HS-27A (cell line): ENCODE measurements at places on chromosomes 13 and 19.
A peak's percentile ranks its signal among the peaks of the same experiment; 100 is the strongest.

- no peak for DNase-seq
Observed at GRCh38 chr13:19266979-19267378, 85.4 kb upstream of the TUBA3C start.

DNA sequence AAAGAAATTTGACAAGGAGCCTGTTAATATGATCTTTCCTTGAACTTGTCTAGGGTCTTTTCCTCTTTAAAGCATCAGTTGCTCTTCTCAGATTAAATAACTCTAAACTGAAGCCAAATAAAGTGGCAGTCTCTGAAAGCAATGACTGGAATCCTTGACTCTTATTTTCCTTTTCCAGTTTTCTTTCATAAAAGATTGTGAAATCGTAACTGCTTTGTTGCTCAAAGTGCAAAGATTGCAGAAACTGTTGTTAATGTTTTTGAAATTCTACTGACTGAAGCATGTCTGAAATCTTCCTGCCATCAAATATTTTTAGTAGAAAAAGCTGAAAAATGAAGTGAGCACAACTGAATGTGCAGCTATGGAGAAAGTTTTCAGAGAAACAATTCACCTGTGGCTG, 1.9 kb downstream of the NHLRC3 start:
- DNase-seq, result no peak

DNA sequence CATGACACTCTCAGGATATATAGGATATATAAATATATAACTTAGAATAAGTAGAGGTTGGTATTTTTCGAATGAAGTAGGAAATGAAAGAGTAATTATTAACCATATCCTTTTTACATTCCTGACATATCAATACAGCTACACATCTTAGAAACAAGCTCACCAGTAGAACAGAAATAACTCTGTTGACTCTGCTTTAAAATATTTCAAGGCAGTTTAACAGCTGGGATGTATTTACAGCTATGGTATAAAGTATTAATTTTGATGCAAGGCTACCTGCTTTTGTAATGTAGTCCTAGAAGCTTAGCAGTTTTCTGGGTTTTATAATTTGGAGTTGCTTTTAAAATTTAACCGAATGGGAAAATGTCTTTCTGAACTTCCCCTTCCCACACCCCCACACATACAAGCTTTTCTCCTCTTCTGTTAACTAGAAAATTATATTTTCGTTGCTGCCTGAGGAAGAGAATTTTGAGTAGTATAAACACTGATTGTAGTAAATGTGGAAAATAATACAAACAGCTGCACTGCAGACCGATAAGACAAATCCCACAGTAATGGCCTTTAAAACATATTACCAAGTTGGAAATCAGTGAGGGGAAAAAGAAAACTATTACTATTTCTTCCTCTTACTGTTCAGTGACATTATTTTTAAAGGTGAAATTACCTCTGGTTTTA, 147.7 kb downstream of the GGACT start:
- peak; percentile 33 for DNase-seq

DNA sequence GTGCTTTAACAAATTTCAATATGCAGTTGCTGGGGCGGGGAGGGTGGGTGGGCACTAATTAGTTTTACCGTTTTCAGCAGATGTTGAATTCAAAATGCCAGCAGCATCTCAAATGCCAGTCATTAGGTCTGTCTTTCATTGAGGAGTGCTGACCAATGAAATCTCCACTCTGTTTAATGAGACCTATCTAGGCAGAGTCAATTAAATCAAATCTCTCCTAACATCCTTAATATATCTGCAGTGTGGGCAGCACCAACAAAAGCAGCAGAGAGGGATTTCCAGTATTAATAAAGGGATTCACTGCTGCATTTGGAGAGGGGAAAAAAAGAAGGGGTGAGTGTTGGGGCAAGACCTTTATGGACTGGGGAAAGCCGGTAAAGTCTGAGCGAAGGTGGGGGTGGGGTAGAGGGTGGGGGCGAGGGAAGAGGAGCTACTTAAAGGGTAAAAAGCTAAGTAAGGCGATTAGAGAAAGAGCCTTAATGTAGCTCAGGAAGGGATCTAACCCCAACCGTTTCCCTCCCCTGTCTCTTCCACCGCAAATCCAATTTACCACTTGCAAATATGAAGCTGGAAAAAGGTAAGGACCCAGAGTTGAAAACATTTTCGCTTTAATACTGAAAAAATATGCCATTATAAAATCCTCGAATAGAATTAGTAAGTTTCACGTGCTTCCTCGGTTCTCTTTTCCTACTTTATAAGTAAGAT, 4.5 kb downstream of the SLITRK1 start:
- no peak for DNase-seq

DNA sequence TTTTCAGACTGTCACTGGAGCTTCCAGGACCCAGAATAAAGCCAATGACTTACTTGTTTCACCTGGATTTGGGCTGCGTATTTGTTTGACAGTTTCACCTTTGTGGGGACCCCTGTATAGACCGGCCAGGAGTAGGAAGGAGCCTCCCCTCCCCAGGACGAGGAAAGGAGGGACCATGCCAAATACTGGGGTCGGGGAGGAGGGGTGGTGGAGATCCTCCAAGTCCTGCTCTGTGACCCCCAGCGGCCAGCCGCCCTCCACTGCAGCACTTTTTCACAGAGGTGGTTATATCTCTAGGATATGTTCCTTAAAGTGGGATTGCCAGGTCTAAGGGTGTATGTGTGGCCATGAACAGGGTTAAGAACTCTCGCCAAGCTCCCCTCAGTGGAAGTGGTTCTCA, 25.7 kb upstream of the ZNF492 start:
- no peak for DNase-seq

GRCh38 chr19:48365602-48366001, 1.4 kb downstream of the SYNGR4 start:
- DNase-seq, result no peak

DNA sequence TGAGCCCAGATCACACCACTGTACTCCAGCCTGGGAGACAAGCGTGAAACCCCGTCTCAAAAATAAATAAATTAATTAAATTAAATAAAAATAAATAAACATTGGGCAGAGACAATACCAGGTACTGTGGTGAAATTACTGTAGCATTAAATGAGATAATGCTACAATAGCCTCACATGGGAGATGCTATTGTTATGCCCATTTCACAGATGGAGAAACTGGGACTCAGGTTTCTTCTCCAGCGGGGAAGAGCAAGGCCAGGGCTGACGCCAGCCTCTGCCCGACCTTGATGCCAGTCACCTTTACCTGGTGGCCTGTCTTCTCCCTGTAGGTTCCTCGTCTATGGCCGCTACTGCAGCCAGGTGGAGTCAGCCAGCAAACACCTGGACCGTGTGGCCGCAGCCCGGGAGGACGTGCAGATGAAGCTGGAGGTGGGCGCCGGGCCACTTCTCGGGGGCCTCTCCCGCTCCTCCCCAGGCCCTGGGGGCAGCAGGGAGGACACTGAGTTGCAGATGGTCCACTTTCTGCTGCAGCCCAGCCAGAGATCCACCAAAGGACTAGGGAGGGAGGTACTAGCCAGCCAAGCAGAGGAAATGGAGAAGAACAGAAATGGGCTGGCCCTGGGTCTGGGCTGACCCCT, 53.9 kb downstream of the VAV1 start:
- DNase-seq, result no peak

GRCh38 chr13:24661713-24662112, 18.5 kb upstream of the ATP12A start:
- no peak for DNase-seq

GRCh38 chr13:36979361-36980050, 19.6 kb downstream of the ALG5 start:
- no peak for DNase-seq

GRCh38 chr13:110307767-110308655, 927 bp downstream of the COL4A2 start:
- DNase-seq, result no peak

DNA sequence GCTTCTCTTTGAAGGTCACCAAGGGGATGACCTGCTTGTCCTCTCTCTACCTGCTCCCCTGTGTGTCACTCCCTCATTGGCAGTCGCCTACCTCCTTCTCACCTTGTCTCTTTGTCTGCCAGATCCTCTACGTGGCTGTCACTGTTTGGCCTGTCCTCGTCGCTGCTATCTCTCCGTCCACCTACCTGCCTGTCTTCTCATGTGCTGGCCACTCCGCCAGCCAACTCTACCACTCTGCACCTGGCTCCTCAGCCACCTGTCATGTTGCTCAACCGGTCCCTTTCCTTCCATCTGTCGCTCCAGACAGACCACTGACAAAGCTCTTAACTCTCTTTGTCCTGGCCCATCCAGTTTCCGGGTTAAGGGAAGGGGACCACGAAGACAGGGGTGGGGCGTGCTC, at the start of gene KLK12:
Gene KLK12 (minus strand): TSS at position 299 of the 400 bp plus-strand sequence. CDS start 381 bp downstream, outside the sequence.
- no peak for DNase-seq

- no peak for DNase-seq
Observed at GRCh38 chr19:7483720-7484201, 5.1 kb downstream of the PEX11G start.

DNA sequence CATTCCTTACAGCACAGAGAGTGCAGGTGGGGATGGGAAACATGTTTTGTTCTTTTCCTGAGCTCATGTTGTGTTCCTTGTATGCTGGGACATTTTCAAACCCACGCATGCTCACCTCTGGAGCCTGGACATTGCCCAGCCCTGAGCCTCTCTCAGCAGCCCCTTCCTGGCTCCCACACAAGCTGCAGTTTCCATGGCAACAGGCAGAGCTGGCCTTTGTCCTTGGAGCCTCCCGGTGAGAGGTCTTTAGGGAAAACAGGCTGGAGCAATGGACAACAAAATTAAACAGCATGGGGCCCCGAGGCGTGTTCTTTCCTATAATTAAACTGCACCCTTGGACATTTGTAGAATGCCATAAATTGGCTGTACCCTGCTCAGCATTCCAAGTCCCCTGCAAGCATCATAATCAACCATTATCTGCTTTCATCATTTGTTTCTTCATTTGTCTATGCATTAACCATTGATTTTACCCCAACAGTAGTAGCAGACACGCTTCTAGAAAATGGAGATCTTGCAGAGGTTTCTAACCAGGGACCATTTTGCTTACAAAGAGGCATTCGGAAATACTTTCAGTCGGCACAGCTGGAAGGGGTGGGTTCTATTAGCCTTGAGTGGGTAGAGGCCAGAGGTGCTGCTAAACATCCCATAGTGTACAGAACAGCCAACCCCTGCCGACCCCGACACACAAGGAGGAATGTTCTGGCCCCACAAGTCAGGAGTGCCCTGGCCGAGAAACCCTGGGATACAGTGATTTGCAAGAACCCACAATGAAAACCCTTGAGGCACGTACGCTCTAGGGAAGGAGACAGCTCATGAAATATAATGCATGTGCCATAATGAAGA, 133.4 kb upstream of the PEG3 start:
- no peak for DNase-seq

GRCh38 chr13:99577934-99578917, 77.0 kb downstream of the TM9SF2 start:
- no peak for DNase-seq

GRCh38 chr19:39927076-39927475, 7.4 kb downstream of the FCGBP start:
- no peak for DNase-seq

DNA sequence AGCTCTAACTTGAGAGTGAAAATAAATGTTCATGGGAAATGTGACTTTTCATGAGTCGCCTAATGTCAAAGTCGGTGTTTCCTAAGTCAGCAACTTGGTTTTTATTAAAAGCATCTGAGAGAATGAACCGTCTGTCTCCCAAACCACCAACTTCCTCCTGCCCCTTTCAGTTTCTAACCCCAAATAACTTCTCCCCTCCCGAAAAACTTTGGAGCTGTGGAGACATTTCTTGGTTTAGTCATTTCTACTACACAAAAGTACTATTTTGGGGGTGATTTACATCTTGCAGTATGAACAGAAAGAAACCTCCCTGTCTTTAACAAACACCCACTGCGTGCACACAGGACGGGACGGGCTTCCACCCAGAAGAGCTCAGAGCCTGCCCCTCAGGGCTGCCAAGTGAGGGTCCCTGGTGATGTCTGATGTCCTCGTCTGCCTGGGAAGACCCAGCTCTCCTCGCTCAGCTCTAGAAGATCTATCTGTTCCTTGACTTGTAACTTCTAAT, 65.0 kb downstream of the RASA3 start:
- DNase-seq, result no peak

DNA sequence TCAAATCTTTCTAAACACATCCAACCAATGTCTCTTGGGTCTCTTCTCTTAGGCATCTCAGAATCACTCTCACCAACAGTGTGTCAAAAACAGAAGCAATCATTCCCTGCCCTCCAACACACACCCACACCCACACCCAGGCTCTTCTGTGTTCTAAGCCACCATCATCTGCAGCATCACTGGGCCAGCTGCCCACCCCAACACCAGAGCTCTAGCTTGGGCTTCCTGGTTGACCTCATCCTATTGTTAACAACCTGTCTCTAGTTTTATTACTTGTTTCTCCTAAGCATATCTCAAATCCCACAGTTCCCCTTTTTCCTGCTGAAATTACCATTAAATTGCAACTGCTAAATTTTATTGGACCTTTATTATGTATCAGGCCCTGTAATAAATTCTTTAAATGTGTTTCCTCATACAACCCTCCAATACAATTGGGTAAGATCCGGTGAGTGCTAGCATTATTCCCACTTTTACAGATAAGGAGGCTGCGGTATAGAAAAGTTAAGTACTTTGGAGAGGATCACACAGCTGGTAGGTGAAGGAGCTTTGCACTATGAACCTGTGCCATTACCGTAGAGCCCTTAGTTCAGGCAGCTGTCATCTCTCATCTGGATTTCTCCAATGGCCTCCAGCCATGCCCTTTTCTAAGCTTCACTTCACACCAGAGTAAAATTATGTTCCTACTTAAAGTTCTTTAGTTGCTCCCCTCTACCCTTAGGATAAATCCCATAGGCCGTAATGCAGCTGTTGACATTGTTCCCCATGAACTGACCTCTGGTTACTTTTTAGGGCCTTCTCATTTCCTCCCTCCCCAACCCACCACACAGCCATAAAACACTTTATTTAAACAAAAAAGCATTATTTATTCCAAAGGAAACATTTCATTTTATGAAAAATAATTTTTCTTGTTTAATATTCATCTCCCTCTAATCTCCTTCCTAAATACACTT, 227.7 kb downstream of the B3GLCT start:
- DNase-seq, result no peak

DNA sequence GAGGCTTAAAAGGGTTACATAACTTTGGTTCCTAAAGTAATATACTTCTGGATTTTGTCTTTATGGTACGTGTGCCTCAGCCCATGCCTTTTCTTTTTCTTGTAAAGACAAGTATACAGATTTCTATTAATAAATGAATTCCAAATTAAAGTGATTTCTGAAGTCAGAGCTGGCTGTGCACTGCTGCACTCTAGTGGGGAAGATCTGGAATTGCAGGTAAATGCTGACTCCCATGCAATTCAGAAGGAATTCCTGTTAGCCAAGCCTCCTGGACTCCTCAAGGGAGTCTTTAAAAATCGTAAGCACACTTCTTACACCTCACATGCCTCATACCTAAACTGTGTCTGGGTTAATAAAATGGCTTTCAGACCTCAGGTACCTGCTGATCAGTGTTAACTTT, 118.4 kb upstream of the SLC7A1 start:
- DNase-seq, result no peak
